ENCODE measurements at places on chromosomes 7 and 10.

GRCh38 chr10:28188526-28188925 is 114.3 kb downstream of the MPP7 start:
- no peak for DNase-seq

DNA sequence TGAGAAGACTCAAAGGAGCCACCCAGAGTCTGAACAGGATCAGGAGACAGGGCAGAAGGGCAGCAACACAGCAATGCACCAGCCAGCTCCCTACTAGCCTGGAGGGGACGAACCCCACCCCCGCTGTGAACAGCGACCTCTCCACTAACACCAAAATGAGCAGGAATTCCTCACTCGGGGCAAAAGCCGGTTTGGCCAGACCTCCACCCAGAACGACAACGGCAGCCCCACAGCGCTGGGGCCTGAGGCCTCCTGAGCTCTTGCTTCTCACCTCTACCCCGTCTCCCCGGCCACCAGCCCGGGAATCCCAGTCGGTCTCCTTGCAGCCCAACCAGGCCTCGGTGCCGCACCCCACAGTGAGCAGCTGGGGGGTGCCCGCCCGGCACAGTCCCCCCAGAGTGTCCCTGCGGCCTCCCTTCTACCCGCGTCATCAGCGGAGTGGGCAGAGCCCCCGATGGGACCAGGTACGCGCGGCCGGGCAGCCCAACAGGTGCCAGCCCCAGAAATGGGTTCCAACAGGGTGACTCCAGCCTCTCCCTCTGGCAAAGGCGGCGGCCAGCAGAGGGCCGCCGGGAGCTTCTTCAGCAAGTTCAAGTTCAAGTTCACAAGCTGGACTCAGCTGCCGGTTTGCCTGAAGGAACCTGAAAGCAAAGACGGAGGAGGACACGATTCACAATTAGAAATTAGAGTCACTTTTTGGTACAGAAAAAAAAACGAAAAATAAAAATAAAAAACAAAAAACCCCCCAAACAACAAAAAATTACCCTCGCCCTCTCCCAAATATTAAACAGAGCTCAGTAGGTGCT is 129.0 kb downstream of the MARCHF5 start:
- no peak for DNase-seq

DNA sequence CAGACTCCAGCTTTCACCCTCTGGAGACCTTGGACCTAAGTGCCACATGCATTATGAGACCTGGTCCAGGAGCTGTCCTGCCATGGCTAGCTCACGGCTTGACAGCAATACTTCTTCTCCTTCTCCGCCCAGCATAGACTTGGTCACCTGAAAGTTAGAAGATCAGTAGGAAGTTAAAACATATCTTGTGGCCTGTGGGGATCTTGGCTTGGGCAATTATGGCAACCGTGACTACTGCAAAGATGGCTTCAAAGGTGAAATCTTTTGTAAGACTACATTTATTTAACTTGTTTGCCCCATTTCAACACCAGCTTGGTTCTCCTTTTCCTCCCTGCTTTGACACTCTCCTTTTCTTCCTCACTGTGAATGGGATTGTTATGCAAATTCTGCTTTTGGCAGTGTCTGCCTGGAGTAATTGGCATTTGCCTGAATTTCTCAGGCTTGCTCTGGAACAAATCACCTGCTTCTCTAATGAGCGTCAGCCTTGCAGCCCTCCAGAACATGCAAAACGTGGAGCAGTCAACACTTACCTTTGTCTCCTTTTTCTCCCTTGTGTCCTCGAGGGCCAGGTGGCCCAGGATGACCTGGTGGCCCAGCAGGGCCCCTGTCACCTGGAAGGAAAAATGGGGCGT is 53.4 kb downstream of the COL17A1 start:
- no peak for DNase-seq

DNA sequence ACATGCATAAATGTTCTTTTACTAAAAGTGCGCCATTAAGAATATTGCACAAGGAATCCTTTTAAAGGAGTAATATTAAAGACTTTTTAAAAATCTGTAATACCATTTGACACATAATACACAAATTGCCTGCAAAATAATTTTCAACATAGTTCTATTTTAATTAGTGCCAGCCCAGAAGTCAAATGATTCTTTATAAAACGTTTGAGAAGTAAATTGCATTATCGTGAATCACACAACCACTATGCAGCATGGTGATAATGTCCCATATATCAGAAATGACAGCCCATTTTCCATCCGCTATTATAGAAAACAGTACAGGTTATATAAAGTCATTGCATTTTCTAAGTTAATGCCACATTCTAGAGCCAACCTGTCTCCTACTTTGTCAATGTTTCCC is 324.0 kb downstream of the IPMK start:
- DNase-seq = no peak

GRCh38 chr7:12898004-12898403 is 210.6 kb downstream of the ARL4A start:
- DNase-seq = no peak

- no peak for DNase-seq
These were observed 143.5 kb upstream of the CDC14C start for GRCh38 chr7:48780862-48781261.

DNA sequence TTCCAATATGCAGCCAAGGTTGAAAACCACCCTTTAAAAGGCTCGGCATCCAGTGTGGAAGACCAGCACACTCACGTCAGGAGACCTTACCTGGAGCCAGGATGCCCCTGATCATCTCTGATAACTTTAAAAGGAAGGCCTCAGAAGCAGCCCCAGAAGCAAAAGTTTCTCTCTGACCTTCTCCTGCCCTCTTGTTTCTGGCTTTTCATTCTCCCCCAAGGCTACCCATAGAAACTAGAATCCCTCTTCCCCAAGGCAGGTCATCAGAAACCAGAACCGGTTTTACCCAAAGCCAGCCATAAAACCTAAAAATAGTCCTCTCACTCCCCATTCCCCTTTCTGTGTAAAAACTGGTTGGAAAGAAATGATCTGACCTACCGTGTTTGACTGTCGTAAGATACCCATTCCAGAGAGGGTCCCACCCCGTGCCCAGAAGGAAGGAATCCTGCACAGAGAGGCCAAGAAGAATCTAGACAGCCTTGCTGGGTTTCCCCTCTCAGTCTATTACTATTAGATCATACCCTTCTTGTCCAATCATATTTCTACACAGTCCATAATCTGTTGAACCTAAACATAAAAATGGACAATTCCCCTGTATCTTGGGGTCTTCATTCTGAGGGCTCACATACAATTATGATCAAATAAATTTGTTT is 17.5 kb upstream of the TSPAN14 start:
- DNase-seq = no peak

DNA sequence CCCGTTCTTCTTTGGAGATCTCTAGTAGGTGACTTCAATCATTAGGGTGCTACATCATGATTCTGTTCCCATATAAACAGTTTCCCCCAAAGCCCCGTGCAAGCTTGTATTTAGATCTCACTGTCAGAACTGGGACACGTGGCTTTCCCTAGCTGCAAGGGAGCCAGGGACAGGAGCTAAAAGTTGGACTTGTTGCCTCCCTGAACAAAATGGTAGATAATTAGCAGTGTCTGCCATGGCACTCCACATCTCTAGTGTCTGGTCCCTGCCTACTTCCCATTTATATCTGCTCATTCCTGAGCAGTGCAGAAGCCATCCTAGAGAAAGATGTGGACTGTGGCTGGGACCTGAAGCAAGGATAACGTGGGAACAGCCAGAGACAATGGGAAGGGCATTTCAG is 76.6 kb upstream of the FGFR2 start:
- no peak for DNase-seq

DNA sequence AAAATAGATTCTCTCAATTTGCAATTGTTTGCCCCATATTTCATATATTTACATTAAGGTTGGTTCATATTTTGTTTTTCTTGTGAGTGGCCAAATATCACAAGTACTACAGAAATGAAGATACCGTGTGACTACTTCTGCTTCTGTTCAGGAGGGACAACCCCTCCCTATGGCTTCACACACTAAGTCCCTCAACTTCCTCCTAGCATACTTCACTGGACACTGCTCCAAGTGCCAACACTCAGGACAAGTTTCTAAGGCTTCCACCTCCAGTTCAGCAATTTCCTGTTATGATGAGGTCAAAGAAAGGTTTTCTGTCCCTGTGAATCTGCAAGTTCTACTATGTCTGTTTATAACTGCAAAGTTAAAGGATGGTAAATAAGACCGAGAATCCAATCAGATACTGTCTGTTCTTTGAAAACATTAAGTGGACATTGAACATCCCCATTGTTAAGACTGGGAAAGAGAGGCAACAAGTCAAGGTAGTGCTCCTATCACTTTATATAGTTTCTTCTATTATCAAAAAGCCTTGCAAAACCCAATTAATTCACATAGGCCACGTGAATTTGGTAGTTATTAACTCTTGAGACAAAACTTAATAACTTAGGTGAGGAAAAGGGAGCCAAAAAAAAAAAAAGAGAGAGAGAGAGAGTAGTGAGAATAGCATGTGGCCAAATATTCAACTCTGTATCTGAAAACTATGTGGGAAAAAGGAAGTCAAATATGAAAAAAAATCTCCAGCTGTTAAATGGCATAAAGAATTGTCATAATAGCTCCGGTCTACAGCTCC is 81.3 kb upstream of the DKK1 start:
- DNase-seq = peak; percentile 38

GRCh38 chr10:129410688-129411392 is 56.2 kb upstream of the MGMT start:
- DNase-seq = no peak

DNA sequence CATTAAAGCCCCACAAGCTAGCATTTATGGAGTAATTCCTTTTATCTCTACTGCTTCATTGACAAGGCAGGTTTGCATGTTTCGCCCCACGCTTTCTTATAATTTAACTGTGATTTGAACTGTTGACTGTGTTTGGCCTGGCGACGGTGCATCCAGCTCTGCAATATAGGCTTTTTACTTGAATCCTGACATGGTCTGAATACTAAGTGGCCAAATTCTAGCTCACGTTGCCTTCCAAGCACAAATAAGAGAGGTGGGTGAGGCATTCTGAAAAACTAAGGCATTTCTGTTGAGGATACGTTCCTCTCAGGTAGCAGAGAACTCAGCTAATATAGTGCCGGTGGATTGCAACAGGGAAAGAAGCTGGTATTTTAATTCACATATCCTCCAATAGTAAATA is 61.8 kb downstream of the NRP1 start:
- DNase-seq = no peak

GRCh38 chr10:57624066-57624465 is 643.6 kb downstream of the IPMK start:
- no peak for DNase-seq

DNA sequence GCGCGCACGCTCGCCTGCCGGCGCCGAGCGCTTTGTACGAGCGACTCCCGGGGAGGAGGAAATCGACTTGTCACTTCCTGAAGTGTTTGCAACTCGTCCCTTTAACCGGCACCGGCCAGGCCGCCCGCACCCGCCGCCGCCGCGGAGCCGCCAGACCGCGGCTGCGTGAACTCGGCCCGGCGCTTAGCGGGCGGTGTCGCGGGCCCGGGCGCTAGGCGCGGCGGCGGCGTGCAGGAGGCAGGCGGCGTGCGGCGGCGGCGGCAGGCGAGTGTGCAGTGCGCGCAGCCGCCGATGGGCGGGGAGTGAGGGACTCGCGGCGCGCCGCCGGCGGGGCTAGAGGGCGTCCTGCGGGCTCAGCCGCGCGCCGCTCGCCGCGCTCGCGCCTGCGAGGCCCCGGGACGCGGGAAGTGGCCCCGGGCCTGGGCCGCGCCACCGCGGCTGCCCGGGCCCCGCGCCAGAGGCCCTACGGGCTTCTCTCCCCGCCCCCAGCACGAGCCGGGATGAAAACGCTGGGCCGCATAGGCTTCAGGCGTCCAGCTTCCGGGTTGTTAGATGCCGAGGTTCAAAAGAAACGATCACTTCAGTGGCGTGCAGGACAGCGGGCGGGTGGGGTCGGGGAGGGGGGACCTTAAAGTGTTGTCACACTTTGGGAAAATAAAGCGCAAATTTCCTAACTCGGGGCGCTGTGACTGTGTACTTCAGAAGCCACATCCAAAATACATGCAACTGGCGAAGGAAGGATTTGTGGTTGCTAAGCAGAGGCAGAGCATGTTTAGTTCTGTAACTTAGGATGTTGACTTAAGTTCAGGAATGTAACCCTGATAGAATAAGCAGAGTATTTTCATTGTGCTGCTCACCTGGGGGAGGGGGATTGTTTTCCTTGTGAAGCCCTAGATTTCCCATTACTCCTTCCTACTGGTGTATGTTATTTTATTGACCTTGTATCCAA is at the start of gene FAM53B:
FAM53B (minus strand) TSS at position 277 of the 949 bp plus-strand sequence. CDS start 37,665 bp downstream, outside the sequence.
- peak; percentile 79 for DNase-seq

DNA sequence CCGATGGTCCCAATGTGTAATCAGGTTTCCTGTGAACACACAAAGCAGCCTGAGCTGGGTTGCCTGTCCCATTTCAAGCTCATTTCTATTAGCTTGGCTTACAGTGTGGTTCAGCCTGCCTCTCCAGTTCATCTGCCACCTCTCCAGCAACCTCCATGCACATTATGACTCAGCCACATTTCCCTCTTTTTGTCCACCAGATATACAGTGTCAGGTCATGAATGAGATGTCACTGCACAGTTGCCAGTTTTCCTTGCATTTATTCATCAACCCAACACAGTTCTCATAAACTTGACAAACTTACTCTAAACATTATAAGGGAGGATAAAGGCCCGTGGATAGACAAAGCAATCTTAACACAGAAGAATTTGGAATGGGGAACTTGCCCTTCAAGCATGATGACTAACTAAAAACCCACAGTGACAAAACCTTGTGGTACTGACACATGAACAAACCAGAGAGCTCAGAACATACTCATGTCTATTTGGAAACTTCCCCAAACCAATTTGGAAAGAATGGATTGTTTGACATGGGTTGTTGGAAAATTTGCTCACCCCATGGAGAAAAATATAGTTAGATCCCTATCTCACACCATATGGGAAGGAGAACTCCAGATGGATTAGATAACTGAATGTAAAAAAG is 2.5 kb upstream of the CFAP58 start:
- peak; percentile 94 for DNase-seq

GRCh38 chr10:11387551-11388222 is 223.8 kb downstream of the USP6NL start:
- DNase-seq = no peak

GRCh38 chr7:117587931-117588330 is 108.1 kb downstream of the CFTR start:
- DNase-seq = no peak

DNA sequence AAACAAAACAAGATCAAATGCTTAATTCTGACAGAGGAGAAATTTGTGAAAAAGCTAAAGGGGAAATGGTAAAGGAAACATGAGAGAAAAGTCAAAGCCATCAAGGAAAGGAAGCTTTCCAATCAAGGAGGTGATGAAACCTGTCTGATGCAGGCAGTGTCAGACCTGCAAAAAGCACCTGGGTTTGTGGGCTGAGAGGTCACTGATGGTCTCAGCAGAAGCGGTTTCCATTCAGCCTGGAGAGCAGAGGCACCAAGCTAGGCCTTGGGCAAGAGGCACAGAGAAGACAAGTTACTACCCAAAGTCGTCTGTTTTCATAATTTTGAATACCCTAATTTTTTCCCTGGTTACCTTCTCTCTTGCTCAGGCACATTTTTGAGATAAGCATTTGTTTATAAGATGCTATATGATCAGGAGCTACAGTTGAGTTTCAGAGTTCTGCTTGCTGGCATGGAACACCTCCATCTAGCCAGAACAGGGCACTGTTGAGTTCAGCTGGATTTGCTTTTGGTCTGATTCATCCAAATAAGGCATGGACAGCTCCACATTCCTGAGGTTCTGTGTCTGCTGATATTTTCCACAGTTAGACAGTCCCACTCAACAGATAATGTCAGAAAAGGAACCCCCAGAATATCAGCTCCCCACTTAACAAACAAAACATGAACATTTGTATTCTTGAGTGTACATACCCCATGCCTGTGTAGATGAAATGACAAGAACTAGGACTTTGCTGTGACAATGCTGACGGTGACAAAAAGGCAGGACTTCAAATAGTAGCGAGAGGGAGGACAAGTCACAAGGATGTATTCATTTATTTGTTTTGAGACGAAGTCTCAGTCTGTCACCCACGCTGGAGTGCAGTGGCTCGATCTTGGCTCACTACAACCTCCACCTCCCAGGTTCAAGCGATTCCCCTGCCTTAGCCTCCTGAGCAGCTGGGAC is 4.9 kb upstream of the PPIA start:
- DNase-seq = no peak

Measured in Kasumi-1 (cell line).